ENCODE measurements at places on chromosomes 5 and 9.
A peak's percentile ranks its signal among the peaks of the same experiment; 100 is the strongest.

- no peak for DNase-seq
- H3K27ac ChIP-seq: no peak overlapping the region
- H3K4me1 ChIP-seq: peaks cover 55% of the 10 kb centered on the region
- H3K36me3 ChIP-seq: peaks cover 52% of the 10 kb centered on the region
- no peaks in the 10 kb centered on the region for H3K27me3 ChIP-seq
Observed at GRCh38 chr9:101536938-101537337, 3.3 kb downstream of the RNF20 start.

DNA sequence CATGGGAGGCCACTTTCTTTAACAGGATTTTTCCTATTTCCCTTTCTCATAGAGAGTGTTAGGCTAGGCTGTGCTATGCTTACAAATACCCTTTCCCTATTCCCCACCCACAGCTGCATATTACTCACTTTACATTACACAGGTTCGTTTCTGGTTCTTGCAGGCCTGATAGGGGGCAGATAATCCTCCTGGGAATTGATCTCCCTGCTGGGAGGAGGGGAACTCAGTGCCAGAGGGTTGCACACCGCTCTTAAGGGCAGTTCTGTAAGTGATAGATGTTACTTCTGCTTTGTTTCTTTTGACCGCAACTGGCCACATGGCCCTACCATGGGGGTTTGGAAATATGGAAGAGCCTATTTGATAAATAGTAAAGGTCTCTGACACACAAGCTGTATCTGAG, 54.0 kb upstream of the NTRK2 start:
- no peak overlapping the region for H3K27ac ChIP-seq
- H3K4me1 ChIP-seq: no peaks in the 10 kb centered on the region
- peaks cover 19% of the 10 kb centered on the region for H3K27me3 ChIP-seq
- H3K4me3 ChIP-seq: no peak overlapping the region

GRCh38 chr9:5817862-5818261, 15.1 kb downstream of the ERMP1 start:
- no peak for DNase-seq
- no peaks in the 10 kb centered on the region for H3K27me3 ChIP-seq
- H3K27ac ChIP-seq: no peak overlapping the region
- no peak overlapping the region for H3K4me3 ChIP-seq

DNA sequence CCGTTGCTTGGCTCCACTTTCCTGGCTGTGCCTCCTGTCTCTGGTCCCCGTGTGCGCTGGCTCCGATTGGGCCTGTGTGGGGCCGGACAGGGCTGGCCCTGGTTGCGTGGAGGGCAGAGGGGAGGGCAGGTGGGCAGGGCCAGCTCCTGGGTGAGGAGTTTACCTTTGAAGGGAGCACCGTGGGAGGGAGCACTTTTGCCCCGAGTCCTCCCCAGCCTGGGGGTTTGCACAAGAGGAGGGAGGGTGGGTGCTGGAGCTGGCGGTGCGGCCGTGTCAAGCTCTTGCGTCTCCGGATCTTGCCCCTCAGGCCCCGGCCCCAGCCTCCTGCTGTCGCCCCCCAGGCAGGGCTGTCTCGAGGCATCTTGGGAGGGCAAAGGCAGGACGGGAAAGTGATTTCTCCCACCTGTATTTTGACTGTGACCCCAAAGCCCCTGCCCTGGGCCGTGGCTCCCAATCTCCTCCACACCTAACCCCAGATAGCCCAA, 48.3 kb upstream of the EXOC3 start:
- DNase-seq: no peak
- H3K4me1 ChIP-seq: peaks cover 8% of the 10 kb centered on the region
- H3K36me3 ChIP-seq: no peaks in the 10 kb centered on the region
- H3K4me3 ChIP-seq: no peak overlapping the region
- H3K27me3 ChIP-seq: no peaks in the 10 kb centered on the region

GRCh38 chr9:90870621-90871326, 69.2 kb downstream of the SYK start:
- H3K27ac ChIP-seq: no peak overlapping the region
- H3K27me3 ChIP-seq: no peaks in the 10 kb centered on the region
- no peak overlapping the region for H3K4me3 ChIP-seq
- no peak for DNase-seq
- H3K36me3 ChIP-seq: no peaks in the 10 kb centered on the region
- no peaks in the 10 kb centered on the region for H3K4me1 ChIP-seq

- DNase-seq: no peak
- peaks cover 27% of the 10 kb centered on the region for H3K36me3 ChIP-seq
Observed at GRCh38 chr9:129103595-129103965, 7.0 kb downstream of the CRAT start.

DNA sequence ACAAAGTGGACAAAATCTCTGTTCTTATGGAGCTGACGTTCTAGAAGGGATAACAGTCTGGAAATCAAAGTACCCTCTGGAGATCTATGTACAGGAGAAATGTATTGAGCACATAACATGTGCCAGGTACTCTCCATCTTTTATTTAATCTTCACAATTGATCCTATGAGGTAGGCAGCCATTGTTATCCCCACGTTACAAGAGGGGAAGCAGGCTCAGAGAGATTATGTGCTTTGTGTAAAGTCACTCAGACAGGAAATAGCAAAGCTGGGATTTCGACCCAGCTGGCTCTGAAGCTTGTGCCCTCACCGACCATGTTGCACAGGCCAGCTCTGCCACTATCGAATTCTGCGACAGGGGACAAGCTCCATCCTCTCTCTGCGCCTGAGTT, 21.5 kb downstream of the PDGFRB start:
- peaks cover 78% of the 10 kb centered on the region for H3K4me1 ChIP-seq
- H3K27me3 ChIP-seq: no peaks in the 10 kb centered on the region
- peaks cover 20% of the 10 kb centered on the region for H3K36me3 ChIP-seq
- H3K4me3 ChIP-seq: no peak overlapping the region
- peak overlapping the region; percentile 89 for H3K27ac ChIP-seq
- DNase-seq: no peak

GRCh38 chr9:132381966-132382541, 24.6 kb downstream of the TTF1 start:
- no peak overlapping the region for H3K27ac ChIP-seq
- peaks cover 68% of the 10 kb centered on the region for H3K36me3 ChIP-seq
- H3K4me3 ChIP-seq: no peak overlapping the region
- DNase-seq: no peak
- H3K4me1 ChIP-seq: no peaks in the 10 kb centered on the region

GRCh38 chr5:141969783-141970771, 1.2 kb downstream of the RNF14 start:
- H3K27ac ChIP-seq: peak overlapping the region; percentile 99
- peaks cover 58% of the 10 kb centered on the region for H3K4me1 ChIP-seq

GRCh38 chr5:131545845-131546244, 89.2 kb downstream of the RAPGEF6 start:
- no peaks in the 10 kb centered on the region for H3K4me1 ChIP-seq
- H3K36me3 ChIP-seq: peaks cover 9% of the 10 kb centered on the region
- H3K27ac ChIP-seq: no peak overlapping the region
- no peak overlapping the region for H3K4me3 ChIP-seq

DNA sequence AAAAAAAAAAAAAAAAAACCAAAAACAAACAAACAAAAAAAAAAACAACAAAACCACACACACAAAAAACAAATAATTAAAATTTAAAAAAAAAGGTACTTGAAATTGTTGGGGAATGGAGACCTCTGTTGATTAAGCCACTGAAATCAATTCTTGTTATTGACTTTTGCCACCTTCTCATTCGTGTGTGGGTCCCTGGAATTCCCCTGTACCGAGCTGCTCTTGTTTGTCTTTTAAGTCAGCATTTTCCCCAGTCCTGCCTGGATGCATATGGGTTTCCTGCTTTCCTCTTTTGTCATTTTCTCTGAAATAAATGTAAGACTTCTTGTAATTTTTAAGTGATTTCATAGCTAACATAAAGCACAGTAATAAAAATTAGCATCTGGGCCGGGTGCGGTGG, 45.5 kb downstream of the GPBP1 start:
- H3K27me3 ChIP-seq: no peaks in the 10 kb centered on the region
- H3K36me3 ChIP-seq: peaks cover 11% of the 10 kb centered on the region
- DNase-seq: no peak
- peaks cover 27% of the 10 kb centered on the region for H3K4me1 ChIP-seq

DNA sequence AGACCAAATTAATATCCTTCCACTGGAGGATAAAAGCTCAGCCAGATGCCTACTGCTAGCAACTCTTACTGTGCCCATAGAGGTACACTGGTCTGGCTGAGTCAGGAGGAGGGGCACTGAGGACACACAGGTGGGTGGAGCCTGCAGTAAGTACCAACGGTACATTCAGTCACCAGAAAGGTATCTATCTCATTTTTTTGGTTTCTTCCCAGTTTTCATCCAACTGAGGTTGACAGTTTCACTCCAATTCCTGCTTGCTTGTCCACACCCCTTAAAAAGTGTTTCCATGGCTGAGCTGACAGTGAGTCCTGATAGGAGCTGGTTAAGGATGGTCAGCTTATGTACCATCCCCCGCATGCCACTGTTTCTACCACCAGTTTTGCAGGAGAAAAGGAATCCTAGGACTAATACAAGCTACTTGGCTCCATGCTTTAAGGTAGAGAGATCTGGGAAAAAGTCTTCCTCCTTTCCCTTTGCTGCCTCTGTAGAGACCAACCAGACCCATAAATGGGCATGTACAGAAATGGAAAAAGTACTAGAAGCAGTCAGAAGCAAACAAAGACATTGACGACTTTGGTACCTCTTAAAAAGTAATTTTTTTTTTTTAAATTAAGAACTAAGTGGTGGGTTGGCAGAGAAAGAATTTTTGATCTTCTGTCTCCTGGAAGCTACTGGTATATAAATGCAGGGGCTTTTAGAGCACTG, 3.2 kb downstream of the ELL2 start:
- H3K4me3 ChIP-seq: peak overlapping the region; percentile 96
- H3K36me3 ChIP-seq: no peaks in the 10 kb centered on the region
- peak overlapping the region; percentile 2 for H3K27ac ChIP-seq
- no peaks in the 10 kb centered on the region for H3K27me3 ChIP-seq

GRCh38 chr9:81237565-81238231, 451.6 kb downstream of the TLE1 start:
- H3K27ac ChIP-seq: no peak overlapping the region
- H3K27me3 ChIP-seq: no peaks in the 10 kb centered on the region
- no peaks in the 10 kb centered on the region for H3K36me3 ChIP-seq
- no peak overlapping the region for H3K4me3 ChIP-seq
- DNase-seq: no peak

DNA sequence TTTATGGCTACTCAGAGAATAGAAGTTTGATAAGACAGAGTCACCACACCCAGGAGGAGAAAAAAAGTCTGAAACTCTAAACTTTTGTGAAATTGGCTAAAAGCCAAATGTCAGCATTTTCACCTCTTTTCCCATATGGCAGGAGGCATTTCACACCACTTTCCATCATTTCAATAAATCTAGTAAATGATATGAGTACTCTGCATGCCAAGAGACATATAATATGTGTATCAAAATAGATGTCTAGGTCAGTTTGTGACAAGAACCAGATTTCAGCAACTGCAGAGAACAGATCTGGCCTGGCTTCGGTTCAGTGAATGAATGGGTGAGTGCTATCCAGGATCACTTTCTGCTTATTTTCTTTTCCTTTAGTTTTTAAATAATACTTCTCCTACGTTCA, 470.8 kb downstream of the ENC1 start:
- H3K36me3 ChIP-seq: no peaks in the 10 kb centered on the region
- no peaks in the 10 kb centered on the region for H3K27me3 ChIP-seq
- peaks cover 16% of the 10 kb centered on the region for H3K4me1 ChIP-seq
- no peak for DNase-seq
- no peak overlapping the region for H3K4me3 ChIP-seq
- H3K27ac ChIP-seq: no peak overlapping the region

DNA sequence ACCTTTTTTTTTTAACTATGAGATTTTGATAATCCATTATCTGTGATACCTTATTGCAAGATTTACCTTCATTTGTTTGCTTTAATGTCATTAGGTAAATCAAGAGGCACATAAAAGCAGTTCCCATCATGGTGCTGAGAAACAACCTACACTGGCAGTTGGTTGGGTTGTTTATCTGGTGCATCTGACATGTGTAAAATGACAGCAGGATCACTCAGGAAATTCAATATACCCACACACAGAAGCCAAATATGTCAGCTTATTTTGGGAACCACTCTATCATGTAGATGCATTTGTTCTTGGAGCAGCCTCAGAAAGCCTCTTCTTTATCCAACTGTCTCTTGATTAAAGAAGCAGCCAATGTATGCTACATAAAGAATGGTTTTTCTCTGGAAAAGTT, 7.8 kb upstream of the CCDC192 start:
- no peak for DNase-seq
- no peaks in the 10 kb centered on the region for H3K4me1 ChIP-seq
- H3K36me3 ChIP-seq: no peaks in the 10 kb centered on the region
- H3K27ac ChIP-seq: no peak overlapping the region
- H3K4me3 ChIP-seq: no peak overlapping the region
- H3K27me3 ChIP-seq: no peaks in the 10 kb centered on the region

- no peak for DNase-seq
- no peaks in the 10 kb centered on the region for H3K27me3 ChIP-seq
- H3K4me3 ChIP-seq: no peak overlapping the region
- H3K36me3 ChIP-seq: no peaks in the 10 kb centered on the region
Observed at GRCh38 chr5:13359344-13359743, 585.1 kb downstream of the DNAH5 start.

DNA sequence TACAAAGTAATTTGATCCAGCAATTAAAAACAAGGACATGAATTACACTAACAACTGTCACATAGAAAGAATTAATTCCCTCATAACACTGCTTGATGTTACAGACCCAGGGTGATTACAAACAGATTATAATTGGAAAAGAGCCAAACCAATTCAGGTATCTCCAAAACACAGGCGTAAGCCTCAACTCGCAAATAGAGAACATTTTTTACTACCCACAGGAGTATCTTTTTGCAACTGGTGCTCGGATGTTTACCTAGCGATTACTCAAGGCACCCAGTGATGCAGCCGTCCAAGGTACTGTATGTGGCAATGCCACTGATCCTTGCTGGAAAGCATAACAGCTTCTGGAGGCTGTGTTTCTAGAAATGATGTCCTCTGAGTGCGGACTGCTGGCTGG, 386.1 kb upstream of the KIF2A start:
- no peak overlapping the region for H3K27ac ChIP-seq
- H3K4me3 ChIP-seq: no peak overlapping the region
- H3K36me3 ChIP-seq: no peaks in the 10 kb centered on the region
- H3K4me1 ChIP-seq: no peaks in the 10 kb centered on the region
- DNase-seq: no peak
- H3K27me3 ChIP-seq: peaks cover 9% of the 10 kb centered on the region

GRCh38 chr5:149679876-149680809, 50.0 kb upstream of the PPARGC1B start:
- peak; percentile 57 for DNase-seq
- H3K4me1 ChIP-seq: peaks cover 50% of the 10 kb centered on the region
- no peaks in the 10 kb centered on the region for H3K36me3 ChIP-seq
- H3K27ac ChIP-seq: peak overlapping the region; percentile 90
- H3K4me3 ChIP-seq: no peak overlapping the region

DNA sequence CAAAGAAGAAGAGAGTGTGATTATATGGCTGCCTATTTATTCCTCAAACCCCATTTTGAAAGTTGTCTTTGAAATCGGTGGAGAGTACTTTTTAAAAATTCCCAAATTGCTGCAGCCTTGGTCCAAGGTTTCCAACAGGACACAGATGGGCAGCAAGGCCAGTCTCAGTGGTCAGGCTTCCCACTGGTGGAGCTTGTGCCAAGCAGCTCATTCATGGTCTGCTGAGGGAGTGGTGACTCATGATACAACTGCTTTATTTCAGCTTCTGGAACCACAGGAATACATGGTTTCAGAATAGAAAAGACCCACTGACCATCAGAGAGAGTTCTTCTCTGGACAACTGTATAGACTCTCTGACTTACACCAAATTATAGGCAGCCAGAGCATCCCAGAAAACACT, 673.1 kb upstream of the KLF4 start:
- H3K36me3 ChIP-seq: no peaks in the 10 kb centered on the region
- H3K27me3 ChIP-seq: no peaks in the 10 kb centered on the region
- no peaks in the 10 kb centered on the region for H3K4me1 ChIP-seq
- no peak overlapping the region for H3K4me3 ChIP-seq
- no peak for DNase-seq
- no peak overlapping the region for H3K27ac ChIP-seq
